SK-N-SH treated with all-trans-retinoic acid at 6 μM for 48 hours (cell line): ENCODE measurements at places on chromosomes 12 and 14.

- ATAC-seq: no peak
These were observed 39.6 kb downstream of the TC2N start for GRCh38 chr14:91827746-91828145.

- ATAC-seq: no peak
These were observed 6.2 kb downstream of the CHST11 start for GRCh38 chr12:104462931-104463339.

- no peak for ATAC-seq
These were observed 74.2 kb downstream of the TPH2 start for GRCh38 chr12:72012874-72013273.

DNA sequence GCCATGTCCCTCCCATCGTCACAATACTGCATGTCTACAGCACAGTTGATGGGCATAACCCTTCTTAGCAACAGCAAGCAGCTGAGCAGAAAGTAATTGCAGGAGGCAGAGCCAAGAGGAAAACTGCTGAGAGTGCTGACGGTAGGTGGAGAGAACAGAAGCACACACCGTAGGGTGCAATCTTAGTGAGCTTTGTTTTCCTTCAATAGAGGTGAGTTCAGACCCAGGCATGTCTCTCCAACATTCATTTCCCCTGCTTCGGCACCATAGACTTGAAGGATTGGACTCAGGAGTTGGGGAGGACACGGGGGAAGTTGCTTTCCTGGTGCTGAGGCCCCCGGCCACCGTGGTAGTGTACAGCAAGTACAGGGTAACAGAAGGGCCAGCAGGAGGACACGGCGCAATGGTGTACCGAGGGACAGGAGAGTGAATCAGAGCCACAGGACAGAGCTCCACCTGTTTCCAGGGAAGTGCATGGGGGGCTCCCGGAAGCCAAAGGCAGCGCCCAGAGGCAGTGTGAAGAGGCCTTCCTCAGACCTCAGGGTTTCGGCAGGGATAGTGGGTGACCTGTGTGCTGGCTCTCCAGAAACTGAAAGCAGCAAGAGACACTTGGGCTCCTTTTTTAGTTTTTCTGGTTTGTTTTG, 36.3 kb upstream of the SINHCAF start:
- no peak; the same call in 2 of the 3 replicates for ATAC-seq

- ATAC-seq: no peak
These were observed 76.2 kb downstream of the KIF26A start for GRCh38 chr14:104214431-104215218.

- ATAC-seq: no peak
These were observed 2.0 kb upstream of the ANG start for GRCh38 chr14:20686386-20687143.

GRCh38 chr14:21261824-21262223, 7.4 kb downstream of the HNRNPC start:
- no peak for ATAC-seq

DNA sequence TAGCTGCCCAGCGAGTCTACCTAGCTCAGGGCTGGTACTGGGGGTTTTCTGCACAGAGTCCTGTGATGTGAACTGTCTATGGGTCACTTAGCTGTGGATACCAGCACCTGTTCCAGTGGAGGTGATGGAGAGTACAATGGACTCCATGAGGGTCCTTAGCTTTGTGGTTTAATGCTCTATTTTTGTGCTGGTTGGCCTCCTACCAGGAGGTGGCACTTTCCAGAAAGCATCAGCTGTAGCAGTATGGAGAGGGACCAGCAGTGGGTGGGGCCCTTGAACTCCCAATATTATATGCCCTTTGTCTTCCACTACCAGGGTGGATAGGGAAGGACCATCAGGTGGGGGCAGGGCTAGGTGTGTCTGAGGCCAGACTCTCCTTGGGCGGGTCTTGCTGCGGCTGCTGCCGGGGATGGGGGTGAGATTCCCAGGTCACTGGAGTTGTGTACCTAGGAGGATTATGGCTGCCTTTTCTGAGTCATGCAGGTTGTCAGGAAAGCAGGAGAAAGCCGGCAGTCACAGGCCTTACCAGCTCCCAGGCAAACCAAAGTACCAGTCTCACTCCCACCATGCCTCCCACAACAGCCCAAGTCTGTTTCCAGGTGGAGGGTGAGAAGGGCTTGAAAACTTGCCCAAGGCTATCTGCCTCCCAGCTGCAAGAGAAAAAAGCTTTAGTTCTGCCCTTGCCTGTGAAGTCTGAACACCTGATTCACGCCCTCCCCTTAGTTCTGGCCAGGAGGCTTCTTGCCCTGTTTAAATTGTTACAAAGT, 163.0 kb upstream of the NUDT4 start:
- ATAC-seq: no peak

- no peak for ATAC-seq
These were observed at the start of gene MYH7 for GRCh38 chr14:23435543-23436326. TSS of gene MYH7 (minus strand) at chr14:23435660. CDS start at chr14:23433732, 1,928 bp downstream.

GRCh38 chr12:23628806-23629205, 320.7 kb downstream of the SOX5 start:
- ATAC-seq: no peak

DNA sequence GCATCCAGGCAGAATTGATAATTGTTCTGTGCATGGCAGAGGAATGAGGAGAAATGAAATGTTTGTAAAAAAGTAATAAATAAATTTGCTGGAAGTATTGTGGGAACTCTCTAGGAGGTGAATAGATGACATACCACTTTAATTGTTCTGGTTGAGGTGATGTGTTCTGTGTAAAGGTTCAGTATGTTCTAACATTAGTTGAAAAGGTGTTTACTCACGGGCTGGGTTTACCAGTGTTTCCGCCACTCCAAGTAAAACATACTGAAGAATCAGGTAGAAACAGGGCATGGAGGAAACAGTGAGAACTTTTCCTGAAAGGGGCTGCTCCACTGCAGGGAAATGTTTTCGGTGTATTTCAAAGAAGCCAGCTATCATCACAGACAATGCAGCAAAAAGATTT, 53.3 kb downstream of the SLC15A5 start:
- ATAC-seq: no peak

DNA sequence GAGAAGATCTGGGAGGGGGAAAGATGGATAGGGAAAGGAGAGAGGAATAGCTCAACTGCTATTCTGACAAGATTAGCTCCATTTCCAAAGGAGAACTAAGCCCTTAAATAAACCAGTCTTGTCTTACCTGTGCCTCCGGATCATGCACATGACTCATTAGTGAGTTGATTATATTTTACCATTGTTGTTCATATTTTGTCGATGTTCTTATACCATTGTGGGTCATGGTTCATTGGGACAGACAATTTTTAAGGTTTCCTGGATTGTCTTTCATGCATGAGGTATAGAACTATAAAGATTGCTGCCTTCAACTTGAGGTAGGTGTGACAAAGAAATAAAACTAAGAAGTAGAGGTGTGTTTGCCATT, 243.0 kb upstream of the ATP2B1 start:
- no peak for ATAC-seq

GRCh38 chr12:12467688-12468261, 94.9 kb downstream of the DUSP16 start:
- no peak for ATAC-seq

DNA sequence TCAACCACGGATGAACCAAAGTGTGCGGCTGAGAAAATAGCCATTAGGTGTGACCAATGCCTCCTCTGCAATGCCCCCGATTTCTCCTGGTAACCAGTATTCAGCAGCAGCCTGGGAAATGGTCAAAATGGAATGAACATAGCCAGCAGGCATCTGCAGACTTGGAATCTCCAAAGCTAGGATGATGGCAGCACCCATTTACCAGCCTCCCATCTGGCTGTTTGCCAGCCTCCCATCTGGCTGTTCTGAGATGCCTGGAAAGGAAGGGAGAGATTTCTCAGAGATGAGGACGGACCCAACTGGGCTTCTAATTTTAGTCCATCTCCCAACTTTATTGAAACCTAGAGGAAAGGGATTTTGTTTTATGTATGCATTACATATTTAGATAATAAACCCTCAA, 16.2 kb downstream of the CLMN start:
- no peak for ATAC-seq

DNA sequence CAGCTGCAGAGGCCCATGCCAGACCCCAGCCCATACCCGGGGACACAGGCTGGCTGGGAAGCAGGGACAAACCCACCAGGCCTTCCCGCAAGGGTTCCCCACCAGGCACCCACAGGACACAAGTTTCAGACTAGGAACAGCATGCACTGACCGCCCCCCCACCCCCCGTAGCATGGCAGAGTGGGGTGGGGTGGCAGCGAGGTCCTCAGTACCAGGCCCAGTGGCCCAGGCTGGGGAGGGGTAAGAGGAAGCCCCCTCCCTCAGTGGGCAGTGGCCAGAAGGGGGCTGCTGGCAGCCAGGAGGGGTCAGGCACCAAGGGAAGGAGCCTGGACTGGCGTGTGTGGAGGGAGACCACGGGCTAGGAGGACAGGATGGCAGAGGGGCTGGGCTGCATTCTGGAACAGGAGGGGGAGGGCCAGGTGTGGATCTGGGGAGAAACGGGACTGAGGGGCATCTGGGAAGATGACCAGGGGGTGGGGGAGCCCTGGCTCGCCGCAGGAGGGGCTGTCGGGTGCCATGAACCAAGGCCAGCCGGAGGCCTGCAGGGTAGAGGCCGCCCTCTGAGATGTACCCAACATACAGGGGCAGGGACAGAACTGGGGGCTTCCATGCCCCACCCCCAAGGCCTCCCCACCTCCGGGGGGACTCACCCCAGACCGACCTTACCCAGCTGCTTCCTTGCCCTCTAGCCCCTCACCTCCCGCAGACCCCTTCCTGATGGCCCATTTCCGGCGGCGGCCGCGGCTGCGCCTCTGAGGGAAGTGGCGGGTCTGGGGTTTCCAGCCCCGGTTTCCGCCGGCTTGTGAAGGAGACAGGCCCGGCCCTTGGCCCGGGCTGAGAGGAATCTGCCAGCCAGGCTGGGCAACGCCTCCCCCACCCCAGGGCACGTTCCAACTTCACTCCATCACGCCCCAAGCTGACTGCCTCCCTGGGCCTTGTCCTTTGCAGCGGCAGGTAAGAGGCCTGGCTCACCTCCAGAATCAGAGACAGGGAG, 5.6 kb upstream of the JAG2 start:
- no peak for ATAC-seq

GRCh38 chr14:86543521-86543920, 1013.6 kb downstream of the FLRT2 start:
- no peak for ATAC-seq

- no peak for ATAC-seq
These were observed 153.8 kb downstream of the LRIG3 start for GRCh38 chr12:58766513-58766870.

DNA sequence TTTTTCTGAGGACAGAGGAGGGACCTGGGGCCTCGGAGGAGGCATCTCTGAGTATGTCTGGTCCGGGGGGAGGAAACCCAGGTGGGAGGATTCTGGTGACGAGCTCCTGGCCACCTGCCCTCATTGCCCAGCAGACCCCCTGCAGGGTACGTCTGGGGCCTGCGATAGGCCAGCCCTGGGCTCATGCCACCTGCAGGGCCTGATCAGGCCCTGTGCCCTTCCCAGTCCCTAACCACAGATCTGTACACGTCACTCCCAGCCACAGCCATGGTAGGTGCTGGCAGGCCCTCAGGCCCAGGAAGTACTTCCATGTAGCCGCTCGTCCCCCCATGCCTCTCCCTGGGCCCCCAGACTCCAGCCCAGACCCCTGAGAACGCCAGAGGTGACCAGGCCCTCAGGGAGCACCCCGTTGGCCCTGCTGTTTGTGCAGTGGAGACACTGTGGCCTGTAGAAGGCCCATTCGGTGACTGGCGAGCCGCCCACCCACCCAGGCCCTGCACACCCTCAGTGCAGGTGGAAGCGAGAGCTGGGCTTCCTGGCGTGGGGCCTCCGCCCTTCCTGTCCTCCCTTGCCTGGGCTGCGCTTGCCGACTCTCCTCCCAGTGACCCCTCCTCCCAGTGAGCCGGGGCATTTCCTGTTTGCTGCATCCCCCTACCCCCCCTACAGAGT, 5.7 kb downstream of the INF2 start:
- no peak for ATAC-seq

DNA sequence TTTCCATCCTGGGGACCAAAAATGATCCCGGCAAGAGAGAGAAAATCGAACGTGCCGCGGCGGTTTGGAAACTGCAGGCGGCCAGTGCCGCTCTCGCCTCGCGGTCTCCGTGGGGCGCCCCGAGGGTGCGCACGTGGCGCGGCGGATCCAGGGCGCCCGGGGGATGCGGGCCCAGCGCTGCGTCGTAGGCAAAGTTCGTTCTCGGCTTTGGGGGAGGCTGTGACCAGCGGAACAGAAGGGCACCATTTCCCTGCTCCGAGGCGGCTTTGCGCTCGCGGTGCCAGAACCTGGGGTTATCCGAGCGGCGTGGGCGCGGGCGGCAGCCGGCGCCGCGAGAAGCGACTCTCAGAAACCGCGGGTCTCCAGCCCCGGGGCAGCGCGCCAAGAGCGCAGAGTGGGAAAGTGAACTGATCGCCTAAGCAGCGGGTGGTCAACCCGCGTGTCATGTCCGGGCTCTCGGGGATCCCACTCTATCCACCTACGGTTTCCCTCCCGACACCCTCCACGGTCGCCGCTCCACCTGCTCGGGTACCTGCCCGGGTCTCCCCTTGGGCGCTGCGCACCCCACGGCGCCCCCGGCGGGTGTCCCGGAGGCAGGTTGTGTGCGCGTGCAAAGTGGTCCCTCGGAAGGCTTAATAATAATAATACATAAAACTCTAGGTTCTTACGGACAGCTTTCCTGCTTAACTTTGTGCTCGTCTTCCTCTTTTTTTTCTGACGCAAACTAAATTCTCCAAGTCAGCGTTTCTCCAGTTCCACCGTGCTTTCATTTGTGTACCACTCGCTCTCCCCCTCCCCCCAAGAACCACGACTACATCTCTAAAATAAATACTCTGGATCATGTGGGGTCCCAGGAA, 1.2 kb downstream of the ESRRB start:
- ATAC-seq: no peak

DNA sequence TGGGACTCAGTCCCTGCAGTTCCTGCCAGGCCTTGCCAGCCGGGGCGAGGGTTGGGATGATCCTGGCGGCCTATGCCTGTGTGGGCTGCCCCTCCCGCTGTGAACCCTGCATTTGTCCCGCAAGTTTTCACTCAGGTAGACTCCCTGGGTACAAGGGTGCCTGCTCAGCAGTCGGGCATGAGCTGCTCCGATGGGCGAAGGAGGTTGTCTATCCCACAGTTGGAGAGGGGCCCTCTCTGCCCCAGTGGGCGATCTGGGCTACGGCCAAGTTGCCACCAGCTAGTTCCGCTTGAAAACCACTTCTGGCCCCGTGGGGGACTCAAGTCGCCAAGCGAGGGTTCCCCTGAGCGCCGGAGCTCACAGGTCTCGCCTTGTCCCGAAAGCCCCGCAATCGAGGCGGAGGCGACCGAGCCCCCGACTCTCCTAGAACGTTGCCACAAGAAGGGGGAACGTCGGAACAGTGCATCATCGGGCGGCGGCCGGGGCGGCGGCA, 365 bp upstream of the TPI1 start:
- ATAC-seq: peak; percentile 8

- no peak; the same call in 2 of the 3 replicates for ATAC-seq
These were observed 450 bp downstream of the SINHCAF start for GRCh38 chr12:31325524-31325875.
